Caudate nucleus (tissue), 63 donors: ENCODE measurements at places on chromosomes 2 and 18.

DNA sequence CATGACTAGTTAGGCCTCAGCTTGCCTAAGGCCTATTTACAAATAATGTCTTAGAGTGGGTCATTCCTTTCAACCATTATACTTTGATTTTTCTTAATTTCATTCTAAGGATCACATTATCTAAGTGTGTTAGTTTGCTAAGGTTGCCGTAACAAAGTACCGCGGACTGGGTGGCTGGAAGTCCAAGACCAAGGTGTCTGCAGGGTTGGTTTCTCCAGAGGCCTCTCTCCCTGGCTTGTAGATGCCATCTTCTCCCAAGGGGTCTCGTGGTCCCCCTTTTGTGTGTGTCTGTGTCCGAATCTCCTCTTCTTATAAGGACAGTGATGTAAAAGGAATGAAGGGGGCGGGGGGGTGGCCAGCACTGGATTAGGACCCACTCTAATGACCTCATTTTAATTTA is 18.4 kb upstream of the ITM2C start:
- no peak for DNase-seq

GRCh38 chr2:46392561-46393346 is 86.6 kb upstream of the TMEM247 start:
- DNase-seq, result no peak

DNA sequence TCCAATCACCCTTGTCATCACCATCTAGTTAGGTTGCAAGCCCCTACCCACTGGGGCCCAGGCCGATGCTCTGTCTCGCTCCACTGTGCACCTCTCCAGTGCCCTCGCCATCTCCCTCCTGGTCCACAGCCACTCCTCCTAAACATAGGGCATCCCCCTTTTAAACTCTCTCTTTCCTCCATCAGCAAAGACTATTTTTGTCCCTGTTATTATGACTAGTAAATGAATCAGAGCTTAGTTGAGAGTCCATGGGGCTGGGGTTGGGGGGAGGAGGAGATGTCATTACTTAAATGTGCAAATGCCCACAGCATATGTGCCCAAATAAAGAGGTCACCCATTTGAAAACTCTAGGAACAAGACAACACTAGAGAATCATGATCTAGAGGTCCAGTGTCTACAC is 167.4 kb downstream of the TRABD2A start:
- DNase-seq, result no peak

GRCh38 chr18:48575658-48576456 is 37.0 kb downstream of the CTIF start:
- peak; percentile 57 for DNase-seq

DNA sequence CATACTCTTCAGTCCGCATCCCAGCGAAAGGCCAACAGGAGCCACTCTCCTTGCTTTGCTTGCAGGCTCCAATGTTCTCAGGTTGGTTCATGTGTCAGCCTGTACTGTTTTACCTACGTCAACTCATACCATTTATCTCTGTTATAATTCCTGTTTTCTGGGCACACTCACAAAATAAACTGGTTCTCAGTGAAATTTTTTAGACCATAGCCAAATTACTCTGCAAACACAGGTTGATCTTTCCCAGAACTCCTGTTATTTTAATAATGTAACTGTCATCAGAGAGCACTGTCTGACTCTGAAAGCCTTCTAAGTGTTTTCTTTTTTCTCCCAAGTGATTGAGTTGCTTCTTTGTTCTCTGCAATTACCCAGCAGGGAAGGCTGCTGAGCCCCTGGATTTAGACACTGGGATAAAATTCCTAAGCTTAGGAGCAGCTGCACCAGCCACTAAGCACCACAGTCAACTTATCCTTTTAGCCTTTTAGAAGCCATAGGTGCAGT is 111.6 kb upstream of the PIEZO2 start:
- DNase-seq, result no peak

GRCh38 chr2:158095912-158096311 is 5.8 kb upstream of the UPP2 start:
- DNase-seq, result no peak

DNA sequence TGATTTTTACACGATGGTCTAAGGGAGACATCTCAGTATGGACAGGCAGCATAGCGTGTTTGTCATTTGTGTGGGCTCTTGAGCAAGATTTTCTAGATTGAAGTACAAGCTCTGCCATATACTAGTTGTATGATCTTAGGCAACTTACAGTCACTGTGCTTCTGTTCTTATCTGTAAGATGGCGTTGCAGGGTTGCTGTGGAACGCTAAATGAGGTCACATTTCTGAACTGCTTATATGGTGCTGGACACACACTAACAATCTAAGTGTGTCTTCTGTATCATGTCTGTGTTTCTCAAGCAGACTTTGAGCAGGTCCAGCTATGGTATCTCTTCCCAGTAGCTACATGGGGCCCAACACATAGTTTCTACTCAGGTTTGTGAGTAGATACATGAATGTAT is 29.2 kb downstream of the PARD3B start:
- DNase-seq, result no peak

- no peak for DNase-seq
These were observed 73.0 kb downstream of the TEX51 start for GRCh38 chr2:126971481-126972278.

- DNase-seq, result no peak
These were observed 174.6 kb downstream of the HAUS1 start for GRCh38 chr18:46278481-46279465.

GRCh38 chr18:70246061-70246466 is 40.6 kb upstream of the RTTN start:
- no peak for DNase-seq

GRCh38 chr2:108448678-108449409 is at the start of gene GCC2:
Gene GCC2, plus strand, starts transcription at chr2:108449206. Its CDS starts 69 bp downstream, at chr2:108449275.
- DNase-seq, result peak; percentile 93

DNA sequence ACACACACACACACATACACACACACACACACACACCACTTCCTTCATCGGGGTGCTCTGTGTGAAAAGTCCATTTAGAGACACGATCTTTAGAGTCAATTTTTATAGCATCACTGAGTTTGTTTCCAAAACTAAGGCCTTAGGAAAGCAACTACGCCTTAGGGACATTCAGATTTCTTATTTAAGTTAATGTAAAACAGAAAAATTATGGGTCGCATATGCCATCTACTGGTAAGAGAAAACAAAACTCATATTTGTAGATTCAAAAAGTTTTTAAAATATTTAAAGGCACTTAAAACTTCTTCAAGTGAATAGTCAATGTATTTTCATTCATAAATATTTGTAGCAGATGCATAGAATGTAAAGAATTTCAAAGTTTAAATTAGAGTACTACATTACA is 166.2 kb downstream of the ATAD2B start:
- DNase-seq, result no peak

DNA sequence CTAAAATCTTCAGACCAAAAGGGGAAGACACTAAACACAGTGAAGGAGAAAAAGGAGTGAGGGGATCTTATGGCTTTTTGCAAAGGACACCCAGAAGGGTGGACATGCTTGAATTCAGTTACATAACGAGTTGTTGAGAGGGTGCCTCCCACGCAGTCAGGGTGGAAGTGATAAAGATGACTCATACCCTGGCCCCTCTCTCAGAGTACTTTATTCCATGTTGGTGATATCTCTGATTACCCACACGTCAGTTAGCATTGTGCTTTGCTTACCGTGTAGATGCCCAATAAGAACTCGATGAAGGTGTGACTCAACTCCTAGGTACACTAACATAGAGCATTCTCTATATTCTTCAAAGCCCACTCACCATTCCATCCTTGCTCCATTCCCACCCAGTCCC is 44.4 kb downstream of the EN1 start:
- DNase-seq, result no peak
